ENCODE measurements at places on chromosomes 12 and 14.
A peak's percentile ranks its signal among the peaks of the same experiment; 100 is the strongest.

DNA sequence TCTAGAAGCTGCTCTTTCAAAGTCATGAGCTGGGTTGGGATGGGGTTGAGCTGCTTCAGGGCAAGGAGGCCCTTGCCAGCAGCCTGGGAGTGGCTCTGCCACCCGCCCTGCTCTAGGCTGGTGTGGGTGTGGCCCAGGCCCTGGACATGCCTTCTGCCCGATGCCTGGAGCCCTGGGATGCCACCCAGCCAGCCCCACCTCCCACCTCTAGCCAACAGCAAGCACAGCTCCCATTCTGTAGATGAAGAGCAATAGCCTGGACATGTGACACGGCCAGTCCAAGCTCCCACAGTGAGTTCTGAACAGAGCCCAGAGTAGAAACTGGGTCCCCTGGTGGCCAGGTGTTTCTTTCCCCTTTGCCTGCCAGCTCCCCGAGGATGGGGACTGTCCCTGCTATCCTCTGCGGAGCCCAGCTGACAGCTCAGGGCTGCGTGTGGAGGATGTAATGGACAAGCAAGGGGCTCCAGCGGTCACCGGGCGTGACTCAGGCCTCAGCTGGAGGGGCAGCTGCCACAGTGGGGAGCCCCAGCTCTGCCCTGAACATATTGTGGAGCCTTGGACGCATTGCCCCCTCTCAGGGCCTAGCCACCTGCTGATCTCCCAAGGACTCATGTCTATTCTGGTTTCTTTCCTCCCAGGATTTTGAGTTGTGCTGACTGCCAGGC is 165.2 kb downstream of the TSPAN9 start:
- DNase-seq: no peak

DNA sequence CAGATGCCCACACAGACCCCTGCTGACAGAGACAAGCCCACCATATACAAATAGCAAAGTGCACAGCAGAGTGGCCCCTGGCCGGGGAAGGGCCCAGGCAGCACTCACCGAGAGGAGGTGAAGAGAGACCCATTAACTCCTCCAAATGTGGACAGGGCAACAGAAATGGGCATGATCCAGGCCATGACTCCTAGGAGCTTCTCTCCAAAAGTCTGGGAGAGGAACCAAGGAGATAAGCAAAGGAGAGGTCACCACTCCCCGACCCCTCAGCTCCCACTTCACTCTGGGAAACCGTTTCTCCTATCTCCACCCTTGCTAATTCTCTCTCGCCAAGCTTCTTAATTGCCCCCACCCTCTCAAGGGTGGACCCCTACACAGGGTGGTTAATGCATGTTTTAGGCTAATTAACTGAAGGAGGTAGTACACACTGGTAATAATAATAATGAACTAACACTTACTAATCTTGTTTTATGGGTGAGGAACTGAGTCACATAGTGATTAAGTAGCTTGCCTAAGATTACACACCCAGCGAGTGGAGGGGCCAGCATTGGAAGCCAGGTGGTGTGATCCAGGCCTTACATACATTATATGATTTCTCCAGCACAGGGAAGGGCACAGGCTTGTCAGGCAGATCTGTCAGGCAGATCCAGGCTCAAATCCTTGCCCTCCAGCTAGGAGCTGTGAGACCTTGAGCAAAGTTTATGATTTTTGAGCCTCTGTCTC is 18.9 kb upstream of the CEBPE start:
- no peak for DNase-seq

GRCh38 chr14:45785240-45785639 is 532.2 kb upstream of the MIS18BP1 start:
- DNase-seq: no peak

GRCh38 chr14:76715511-76716081 is 45.7 kb upstream of the VASH1 start:
- DNase-seq: no peak

DNA sequence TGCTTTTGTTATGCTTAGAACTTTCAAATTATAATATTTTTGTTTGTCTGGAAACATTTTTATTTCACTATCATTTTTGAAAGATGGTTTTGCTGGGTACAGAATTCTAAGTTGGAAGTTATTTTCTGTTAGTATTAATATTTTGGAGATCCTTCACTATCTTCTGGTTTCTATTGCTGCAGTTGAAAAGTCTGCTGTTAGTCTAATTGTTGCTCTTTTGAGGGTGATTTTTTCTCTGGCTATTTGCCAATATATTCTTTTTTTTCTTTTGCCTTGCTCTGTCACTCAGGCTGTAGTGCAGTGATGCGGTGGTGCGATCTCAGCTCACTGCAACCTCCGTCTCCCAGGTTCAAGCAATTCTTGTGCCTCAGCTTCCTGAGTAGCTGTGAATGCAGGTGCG is 28.2 kb upstream of the ARID2 start:
- DNase-seq: no peak

- no peak for DNase-seq
These were observed 147.5 kb downstream of the SLC2A13 start for GRCh38 chr12:39958377-39958776.

- DNase-seq: no peak
These were observed 56.6 kb upstream of the SLC6A15 start for GRCh38 chr12:84969226-84969625.

- no peak for DNase-seq
These were observed 9.7 kb downstream of the SLC7A8 start for GRCh38 chr14:23173796-23174195.

DNA sequence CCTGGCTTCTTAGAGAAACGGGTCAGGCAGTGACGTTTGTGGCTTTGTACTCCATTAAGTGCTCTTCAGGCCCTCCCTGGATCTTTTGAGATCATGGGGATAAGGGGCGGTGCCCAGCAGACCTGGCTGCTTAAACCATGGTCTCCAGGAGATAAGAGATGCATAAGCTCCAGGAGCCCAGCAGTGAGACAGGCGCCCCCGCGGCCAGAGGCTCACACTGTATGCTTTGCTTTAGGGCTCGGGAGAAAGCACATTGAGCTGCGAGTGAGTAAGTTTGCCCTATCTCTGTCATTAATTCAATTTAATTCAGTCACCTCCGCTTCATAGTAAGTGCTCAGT is 359.5 kb downstream of the CACNA1C start:
- no peak for DNase-seq

- no peak for DNase-seq
These were observed 15.1 kb upstream of the NEK9 start for GRCh38 chr14:75141967-75142366.

DNA sequence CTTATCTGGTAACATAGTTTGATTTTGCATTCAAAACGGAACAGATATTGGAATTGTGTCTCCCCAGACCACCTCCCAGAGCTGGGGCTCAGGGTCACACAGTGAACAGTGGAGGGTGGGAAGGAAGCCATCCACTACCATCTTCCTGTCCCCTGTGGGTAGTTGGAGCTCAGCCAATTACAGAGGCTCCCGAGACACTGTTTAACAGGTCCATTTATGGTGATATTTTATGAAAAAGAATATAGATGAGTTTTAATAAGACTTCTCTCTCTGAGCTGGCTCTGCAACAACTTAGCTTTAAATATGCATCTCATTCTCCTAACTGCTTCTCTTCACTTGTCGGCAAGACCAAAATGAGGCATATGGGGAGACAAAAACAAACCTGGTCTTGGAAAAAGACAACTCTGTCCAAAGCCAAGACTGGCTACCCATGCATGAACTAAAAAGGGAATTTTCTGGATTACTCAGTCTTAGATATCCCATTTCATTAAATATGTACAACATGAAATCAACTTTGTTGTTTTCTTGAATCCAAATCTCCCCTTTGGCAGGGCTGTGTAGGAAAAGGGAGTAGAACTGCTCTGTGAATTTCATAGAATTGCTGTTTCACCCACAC is 83.8 kb upstream of the HOXC13 start:
- DNase-seq: no peak

- DNase-seq: no peak
These were observed 12.0 kb downstream of the GNG2 start for GRCh38 chr14:51872396-51872795.

GRCh38 chr12:24803430-24804245 is 145.3 kb downstream of the BCAT1 start:
- no peak for DNase-seq

DNA sequence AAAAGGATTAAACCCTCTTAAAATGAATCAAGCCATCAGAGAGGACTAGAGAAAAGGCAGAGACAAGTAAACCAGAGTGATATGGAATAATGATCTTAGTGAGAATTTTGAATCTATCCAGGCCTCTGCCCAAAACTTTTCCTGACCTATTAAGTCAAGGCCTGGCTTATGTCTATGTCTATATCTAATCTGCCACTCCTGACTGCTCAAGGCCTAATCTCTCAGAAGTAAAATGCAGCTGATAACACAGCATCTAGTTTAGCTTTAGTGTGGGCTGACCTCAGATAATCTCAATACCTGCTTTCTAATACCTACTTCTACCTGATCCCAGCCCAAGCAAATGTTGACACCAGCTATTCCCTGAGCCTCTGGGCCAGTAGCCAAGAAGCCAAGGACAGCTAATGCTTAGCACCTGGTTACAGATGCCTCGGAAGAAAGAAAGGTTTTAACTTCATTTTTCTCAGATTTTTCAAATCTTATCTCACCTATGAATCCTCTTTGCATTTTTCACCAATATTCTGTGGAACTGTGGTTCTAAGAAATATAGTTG is 1472.5 kb upstream of the SEL1L start:
- no peak for DNase-seq

DNA sequence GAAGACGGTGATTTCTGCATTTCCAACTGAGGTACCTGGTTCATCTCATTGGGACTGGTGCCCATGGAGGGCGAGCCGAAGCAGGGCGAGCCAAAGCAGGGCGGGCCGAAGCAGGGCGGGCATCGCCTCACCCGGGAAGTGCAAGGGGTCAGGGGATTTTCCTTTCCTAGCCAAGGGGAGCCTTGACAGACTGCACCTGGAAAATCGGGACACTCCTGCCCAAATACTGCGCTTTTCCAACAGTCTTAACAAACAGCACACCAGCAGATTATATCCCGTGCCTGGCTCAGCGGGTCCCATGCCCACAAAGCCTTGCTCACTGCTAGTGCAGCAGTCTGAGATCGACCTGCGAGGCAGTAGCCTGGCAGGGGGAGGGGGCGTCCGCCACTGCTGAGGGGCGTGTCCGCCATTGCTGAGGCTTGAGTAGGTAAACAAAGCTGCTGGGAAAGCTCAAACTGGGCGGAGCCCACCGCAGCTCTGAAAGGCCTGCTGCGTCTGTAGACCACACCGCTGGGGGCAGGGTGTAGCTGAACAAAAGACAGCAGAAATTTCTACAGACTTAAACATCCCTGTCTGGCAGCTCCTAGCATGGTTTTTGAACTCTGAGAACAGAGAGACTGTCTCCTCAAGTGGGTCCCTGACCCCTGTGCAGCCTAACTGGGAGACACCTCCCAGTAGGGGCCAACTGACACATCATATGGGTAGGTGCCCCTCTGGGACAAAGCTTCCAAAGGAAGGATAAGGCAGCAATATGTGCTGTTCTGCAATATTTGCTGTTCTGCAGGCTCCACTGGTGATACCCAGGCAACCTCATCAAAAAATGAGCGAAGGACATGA is 77.2 kb downstream of the BAZ1A start:
- no peak for DNase-seq

GRCh38 chr14:80942191-80942600 is 658 bp upstream of the CEP128 start:
- no peak for DNase-seq

- no peak for DNase-seq
These were observed 11.7 kb upstream of the COL2A1 start for GRCh38 chr12:48015954-48016353.

DNA sequence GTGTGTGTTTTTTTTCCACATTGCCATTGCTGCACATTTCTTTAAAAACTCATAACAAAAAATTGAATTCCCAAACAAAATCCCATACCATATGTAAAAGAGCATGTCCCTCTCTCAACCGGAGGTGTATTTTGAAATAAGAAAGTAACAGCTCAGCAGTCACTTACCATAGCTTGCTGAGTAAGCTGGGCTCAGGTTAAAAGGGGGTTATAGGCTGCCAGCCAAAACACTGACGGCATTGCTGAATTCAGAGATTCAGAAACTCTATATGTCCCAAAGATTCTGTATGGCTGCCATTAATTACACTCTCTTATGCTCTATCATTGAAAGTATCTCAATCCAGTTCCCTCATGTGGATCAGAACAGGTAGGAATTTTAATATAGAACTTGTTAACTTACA is 276.0 kb downstream of the FOXG1 start:
- no peak for DNase-seq

GRCh38 chr14:83614956-83615355 is 1915.0 kb upstream of the FLRT2 start:
- no peak for DNase-seq

DNA sequence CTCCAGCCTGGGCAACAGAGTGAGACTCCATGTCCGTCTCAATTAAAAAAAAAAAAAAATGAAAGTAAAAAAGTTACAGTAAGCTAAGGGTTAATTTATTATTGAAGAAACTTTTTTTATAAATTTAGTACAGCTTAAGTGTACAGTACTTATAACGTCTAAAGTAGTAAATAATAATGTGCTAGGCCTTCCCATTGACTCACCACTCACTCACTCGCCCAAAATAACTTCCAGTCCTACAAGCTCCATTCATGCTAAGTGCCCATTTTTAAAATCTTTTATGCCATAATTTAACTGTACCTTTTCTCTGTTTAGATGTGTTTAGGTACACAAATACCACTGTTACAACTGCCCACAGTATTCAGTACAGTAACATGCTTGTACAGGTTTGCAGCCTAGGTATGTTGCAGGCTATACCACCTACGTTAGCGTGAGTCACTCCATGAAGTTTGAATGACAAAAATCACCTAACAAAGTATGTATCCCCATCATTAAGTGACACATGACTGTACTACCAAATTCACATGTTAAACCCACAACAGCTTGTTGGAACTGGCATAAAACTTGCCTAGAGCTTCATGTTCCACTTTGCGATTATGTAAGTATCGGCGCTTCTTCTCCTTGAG is 10.7 kb downstream of the KANSL2 start:
- no peak for DNase-seq

- DNase-seq: peak; percentile 15
These were observed 256.9 kb downstream of the RAD51B start for GRCh38 chr14:68076451-68076850.

DNA sequence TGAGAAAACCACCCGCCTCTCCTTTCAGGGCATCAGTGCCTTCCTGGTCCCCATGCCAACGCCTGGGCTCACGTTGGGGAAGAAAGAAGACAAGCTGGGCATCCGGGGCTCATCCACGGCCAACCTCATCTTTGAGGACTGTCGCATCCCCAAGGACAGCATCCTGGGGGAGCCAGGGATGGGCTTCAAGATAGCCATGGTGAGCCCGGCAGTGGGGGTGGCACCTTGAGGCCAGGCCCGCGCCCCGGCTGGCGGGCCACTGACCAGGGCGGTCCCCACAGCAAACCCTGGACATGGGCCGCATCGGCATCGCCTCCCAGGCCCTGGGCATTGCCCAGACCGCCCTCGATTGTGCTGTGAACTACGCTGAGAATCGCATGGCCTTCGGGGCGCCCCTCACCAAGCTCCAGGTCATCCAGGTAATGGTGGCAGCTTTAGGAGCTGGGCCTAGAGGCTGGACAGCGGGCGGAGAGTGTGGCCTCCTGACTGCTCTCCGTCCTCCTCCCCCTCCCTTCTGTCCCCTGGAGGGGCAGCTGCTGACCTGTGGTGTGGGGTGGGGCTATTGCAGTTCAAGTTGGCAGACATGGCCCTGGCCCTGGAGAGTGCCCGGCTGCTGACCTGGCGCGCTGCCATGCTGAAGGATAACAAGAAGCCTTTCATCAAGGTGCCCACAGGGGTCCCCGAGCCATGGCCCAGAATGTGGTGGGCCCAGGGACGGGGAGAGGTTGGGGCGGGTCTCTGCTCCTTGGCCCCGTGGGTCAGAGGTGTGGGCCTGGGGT is 12.8 kb downstream of the ACADS start:
- DNase-seq: no peak

GRCh38 chr12:26539131-26539530 is 293.9 kb downstream of the ITPR2 start:
- DNase-seq: no peak

Measured in hepatic stellate cell (primary cell).